ENCODE measurements at places on chromosomes 3 and 15.

- DNase-seq, result no peak
These were observed 209.3 kb upstream of the UMPS start for GRCh38 chr3:124520970-124521369.

GRCh38 chr3:44400771-44401170 is 62.2 kb downstream of the TCAIM start:
- DNase-seq, result no peak

DNA sequence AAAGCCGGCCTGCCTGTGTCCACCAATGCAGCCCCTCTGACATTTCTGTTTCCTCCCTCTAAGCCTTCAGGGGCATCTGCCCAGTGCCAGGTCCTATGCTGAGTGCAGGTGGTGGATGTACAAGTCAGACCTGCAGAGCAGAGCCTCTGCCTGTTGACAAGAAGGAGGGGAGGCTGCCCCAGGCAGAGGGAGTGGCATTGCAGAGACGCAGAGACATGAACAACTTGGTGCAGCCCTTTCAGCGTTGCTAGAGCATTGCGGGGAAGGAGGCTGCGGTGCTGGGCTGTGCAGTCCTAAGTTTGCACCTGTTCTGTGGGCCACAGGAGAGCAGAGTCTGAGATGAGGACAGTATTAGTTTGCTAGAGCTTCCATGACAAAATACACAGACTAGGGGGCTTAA is 65.2 kb downstream of the LSM3 start:
- no peak for DNase-seq

DNA sequence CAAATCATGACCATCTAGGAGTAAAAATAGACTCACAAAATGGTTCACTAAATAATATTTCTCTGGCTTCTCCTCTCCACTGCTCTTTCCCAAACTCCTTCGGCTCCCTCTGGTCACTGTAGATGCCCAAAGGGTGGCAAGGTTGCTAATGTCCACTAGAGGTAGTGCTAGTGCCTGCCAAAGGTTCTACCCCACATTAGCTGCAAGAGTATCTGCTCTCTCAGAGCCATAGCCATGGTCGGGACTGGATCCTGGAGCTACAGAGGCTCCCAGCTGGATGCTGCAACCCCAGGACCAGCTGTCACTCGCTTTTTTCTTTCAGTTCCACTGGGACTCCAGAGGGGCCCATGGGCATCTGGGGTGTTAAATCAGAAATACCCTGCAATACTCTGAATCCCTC is 8.5 kb downstream of the HTR3D start:
- DNase-seq, result no peak

DNA sequence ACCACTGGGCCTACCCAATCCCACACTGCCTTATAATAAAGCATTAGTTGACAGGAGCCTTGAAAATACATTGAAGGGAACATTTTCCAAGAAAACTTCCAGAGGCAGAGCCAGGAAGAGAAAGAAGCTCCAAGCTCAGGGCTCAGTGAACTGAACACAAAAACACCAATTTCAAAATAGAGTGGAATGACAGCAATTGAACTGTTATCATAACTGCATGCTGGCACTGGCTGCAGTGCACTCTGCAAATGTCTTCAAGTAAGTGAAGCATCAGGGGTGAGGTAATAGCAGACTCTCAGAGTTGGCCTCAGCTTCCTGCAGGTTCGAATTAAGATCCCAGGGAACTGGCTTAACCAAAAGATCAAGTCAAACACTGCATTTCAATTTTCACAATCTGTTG is 388.0 kb upstream of the WNT5A start:
- DNase-seq, result no peak

- no peak for DNase-seq
These were observed 17.3 kb upstream of the GABRB3 start for GRCh38 chr15:26790118-26790517.

DNA sequence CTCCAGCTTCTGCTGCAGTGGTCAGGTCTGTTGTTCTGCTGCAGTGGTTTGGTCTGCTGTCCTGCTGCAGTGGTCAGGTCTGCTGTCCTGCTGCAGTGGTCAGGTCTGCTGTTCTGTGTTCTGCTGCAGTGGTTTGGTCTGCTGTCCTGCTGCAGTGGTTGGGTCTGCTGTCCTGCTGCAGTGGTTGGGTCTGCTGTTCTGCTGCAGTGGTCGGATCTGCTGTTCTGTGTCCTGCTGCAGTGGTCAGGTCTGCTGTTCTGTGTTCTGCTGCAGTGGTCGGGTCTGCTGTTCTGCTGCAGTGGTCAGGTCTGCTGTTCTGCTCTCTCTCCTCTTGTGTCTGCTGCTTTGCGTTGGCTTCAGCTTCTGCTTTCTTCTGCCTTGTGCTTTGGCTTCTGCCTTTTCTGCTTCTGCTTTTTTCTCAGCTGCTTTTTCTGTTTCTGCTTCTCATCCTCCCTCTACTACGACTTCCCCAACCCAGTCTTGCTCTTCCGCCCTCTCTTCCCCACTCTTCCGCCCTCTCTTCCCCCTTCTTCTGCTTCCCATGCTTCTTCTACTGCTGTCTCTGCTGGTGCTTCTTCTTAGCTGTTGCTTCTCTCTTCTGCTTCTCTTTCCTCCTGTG is 50.7 kb downstream of the FAM43A start:
- DNase-seq, result no peak

- no peak for DNase-seq
These were observed 8.3 kb downstream of the CPA3 start for GRCh38 chr3:148873270-148873927.

- DNase-seq, result no peak
These were observed 37.2 kb downstream of the IDH2 start for GRCh38 chr15:90064911-90065681.

DNA sequence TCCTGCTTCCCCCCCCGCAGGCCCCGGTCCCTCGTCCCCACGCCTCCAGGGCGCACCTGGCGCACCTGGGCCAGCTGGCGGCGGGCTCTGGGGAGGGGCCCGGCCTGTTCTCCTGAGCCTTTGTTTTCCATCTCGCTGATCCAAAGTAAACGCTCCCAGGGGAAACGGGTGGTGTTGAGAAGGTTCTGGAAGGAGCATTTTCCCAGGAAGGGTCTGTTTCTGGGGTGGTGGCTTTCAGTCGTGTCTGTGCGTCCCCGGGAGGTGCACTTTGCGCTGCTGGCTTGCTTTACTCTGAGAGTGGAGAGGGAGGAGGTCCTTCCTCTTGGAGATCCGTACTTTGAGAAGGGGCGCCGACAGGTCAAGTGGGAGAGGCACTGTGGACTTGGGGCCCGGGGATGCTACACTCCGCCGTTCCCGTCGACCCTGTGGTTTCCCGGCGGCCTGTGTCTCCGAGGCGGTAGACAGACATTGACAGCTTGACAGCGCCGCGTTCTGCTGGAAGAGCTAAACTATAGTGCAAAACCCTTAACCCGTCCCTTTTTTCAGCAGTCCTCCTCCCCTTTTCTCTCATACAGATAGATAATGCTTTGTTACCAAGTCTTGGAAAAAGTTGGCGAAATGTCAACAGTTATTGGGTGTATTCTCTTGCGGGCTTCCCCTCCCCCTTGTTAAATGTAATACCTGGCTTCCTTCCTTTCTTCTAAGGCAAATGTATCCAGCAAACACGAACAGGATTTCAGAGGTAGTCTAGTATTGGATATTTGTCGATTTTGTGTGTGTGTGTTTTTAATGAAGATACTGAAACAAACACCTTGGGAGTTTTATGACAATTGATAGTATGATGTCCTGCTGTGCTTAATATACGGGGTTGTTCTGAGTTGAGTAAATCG is 6.5 kb downstream of the TPM1 start:
- DNase-seq, result peak; percentile 23

DNA sequence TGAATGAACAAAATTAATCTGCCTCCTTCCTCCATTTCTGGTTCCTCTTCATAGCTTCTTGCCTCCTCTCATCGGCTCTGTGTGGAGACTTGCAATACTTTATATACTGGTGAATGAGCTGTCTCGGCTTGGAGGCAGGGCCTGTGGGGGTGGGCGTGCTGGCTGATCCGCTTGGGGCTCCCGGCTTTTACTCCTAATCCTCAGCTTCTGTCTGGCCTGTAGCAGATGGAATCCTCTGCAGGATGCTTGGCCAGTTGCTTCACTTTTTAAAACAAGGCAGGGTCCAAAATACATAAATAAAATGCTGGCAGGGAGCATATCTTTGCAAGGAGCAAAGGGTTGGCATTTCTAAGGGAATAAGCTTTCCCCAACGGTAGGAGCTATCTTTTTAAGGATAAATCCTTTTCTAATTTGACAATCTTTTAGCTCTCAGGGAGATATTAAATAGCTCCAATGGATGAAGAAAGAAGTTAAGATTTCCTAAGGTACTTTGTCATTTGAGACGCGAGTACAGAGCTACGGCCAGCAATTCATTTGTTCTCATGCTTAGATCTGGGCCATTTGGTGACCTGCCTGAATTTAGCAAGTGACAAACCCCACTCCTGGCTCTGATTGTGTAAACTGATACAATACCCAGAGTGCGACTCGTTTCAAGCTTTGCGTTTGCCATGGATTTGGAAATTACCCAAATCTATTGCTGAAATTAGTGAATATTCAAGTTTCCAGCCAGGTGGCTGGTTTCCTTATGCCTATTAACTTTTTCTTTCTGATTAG is 18.9 kb downstream of the SV2B start:
- DNase-seq, result no peak

DNA sequence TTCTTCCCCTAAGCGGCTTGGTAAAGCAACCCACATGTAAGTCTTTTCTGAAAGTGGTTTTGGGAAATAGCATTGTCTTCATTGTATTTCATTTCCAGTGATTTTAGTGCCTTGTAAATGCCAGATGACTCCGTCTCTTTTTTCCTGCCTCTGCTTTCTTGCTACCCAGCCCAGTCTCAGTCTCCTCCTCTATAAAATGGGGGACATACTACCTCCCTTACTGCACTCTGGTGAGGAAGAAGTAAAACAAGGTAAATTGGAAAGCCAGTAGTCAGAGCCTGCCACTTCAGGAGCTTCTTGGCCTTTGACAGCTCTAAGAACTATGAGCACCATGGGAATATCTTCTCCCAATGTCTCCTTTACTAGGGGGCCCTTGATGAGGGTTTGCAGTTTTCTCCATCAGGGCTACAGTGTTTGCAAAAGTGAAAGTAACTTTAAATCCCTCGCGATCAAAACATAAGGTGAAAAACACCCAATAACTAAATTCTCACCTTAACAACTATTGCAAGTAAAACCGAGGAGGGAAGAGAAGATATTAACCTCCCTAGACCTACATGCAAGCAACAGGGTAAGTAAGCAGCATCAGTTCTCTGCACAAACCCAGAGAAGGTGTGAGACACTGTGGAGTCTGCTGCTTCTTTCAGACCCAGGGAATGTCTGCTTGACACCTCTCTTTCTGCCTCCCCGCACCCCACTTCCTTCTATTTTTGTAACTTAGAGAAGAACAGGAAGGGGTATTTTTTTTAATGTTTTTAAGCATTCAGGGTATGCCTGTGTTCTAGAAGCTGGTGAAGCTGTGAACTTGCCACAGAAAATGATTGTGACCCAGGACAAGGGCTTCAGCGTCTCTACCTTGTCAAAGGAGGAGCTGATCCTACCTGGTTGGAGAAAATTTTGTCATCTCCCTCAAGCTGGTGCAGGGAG is 159.1 kb upstream of the EOMES start:
- DNase-seq, result peak; percentile 45

GRCh38 chr15:101451846-101452245 is 37.7 kb downstream of the PCSK6 start:
- DNase-seq, result no peak

GRCh38 chr3:195226900-195227447 is 44.0 kb downstream of the XXYLT1 start:
- DNase-seq, result no peak

DNA sequence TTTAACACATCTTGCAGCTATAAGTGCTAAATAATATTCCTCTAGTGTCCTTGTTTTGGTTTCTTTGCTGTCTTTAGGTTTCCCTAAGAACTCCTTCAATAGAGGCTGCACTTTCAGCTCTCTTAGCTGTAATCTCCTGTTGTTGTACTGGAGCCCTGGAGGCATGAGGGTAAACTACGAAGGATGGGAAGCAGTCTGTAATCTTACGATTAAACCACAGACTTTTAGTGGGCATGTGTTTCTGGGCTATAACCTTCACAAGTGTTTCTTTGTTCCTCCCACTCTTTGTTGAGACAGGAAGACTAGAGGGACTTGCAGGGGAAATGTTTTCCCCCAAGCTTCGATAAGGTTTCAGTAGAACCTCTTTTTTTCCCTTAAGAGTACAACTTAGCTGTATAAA is 1058.1 kb downstream of the NSUN3 start:
- no peak for DNase-seq

DNA sequence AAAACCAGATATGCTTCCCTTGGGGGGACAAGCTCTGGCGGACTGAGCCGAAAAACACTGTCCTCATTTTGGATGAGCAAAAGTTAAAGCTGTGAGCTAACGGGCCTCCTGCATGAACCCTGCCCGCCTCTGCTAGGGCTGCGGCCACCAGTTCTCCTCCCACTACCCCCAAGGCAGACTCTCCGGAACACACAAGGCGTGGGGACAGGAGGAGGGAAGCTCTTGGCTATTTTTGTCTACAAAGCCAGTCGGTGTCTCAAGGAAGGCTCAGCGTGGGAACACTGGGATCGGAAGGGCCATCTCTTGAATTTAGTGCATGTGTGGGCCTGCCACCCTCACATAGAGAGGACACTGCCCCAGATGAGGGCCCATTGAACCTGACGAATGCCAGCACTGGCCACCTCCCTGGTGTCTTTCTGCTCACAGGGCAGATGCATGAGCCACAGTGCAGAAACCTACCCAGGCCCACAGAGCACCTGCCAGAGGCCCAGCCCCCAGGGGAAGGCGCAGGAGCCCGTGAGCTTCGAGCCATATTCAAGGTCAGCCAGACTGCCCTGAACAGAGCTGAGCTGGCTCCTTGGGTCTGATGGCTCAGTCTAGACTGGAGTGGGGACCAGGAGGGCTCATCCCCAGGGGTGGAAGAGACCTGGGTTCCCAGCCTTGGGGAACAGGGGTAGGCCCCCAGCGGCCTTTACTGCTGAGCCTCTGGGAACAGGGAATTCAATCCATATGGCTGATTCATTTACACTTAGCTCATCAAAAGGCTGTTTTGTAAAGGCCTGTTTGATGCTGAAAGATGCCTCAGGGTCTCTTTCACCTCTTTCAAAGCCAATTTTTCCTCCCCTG is 38.3 kb downstream of the HCN4 start:
- DNase-seq, result no peak

- no peak for DNase-seq
These were observed 7.5 kb downstream of the TMEM40 start for GRCh38 chr3:12751571-12751970.

- DNase-seq, result no peak
These were observed 524 bp downstream of the CHRM5 start for GRCh38 chr15:33968821-33969220.

DNA sequence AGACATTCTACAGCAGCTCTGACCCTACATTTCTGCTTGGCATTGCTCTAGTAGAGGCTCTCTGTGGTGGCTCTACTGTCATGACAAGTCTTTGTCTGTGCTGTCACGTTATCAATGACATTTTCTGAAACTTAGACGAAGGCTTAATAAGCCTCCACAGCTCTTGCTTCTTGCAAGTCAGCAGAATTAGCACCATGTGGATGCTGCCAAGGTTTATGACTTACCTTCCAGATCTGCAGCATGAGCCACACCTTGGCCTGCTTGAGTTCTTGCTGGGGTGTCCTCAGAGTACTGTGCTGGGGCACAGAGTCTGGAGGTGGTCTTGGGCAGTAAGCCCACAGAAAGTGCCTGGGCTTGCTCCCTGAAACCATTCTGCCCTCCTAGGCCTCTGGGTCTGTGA is 9.8 kb downstream of the RTP1 start:
- no peak for DNase-seq

GRCh38 chr3:125119752-125120378 is 64.1 kb upstream of the HEG1 start:
- peak; percentile 64 for DNase-seq
